ENCODE measurements at places on chromosomes 13 and 19. TPM values are rescaled to one million over a fixed set of nuclear protein-coding genes. Genes with fewer than 3 reads are reported as not detected.
A peak's percentile ranks its signal among the peaks of the same experiment; 100 is the strongest.

The C19orf67 gene
- 3.6 TPM for total RNA-seq

The IL4I1 gene
- not detected for total RNA-seq

The ESD gene
- 83.2 TPM for total RNA-seq

The LIPE gene
- total RNA-seq, result 20.4 TPM

The MAMSTR gene
- total RNA-seq, result 4.7 TPM

The CEACAM16 gene
- total RNA-seq, result not detected

- DNase-seq, result no peak
Measured at GRCh38 chr13:90084684-90085290, 1262.7 kb upstream of the MIR17HG start.

- DNase-seq, result no peak
Measured at GRCh38 chr13:66559093-66559492, 671.0 kb downstream of the PCDH9 start.

- DNase-seq, result no peak
Measured at GRCh38 chr19:7069904-7070226, 362 bp downstream of the ZNF557 start.

- DNase-seq, result peak; percentile 21
Measured at GRCh38 chr19:16887353-16888265, 1.2 kb upstream of the F2RL3 start.

GRCh38 chr19:35843676-35844481 lies 8.4 kb downstream of the NPHS1 start:
- DNase-seq, result peak; percentile 27

Data from cardiac muscle cell (in vitro differentiated cells and primary cell).